ENCODE measurements at places on chromosomes 6 and 20.
A peak's percentile ranks its signal among the peaks of the same experiment; 100 is the strongest.

GRCh38 chr6:5624256-5624655 is 362.9 kb downstream of the FARS2 start:
- DNase-seq: no peak

DNA sequence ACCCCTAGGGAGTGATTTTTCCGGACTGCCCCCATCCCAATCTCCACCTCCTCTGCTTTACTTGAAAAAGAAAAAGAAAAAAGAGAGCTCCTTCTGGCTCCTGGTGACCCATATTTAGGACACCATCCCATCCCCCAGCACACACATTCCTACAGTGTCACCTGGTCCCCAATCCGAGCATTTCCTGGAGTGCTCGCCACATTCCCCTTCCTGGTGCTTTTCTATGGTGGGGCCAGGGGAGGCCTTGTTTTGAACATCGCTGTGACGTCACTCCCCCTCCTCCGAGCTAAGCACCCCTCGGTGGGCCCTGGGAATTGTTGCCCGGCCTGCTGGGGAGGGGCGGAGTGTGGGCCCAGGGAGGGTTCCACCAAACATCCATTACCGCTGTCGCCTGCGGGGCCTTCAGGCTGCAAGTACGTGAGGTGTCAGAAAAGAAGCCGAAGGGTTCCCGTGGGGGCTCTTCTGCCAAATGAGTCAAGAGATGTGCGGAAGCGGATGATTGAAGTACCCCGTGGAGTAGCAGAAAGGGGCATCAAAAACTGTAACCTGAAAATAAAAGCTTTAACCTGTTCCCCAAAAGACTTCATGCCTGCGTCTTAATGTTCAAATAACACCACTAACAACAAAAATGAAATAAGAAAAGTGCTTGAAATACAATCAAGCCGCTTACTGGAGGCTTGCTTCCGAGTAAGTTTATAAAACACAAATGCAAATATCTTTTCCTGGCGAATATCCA is 2.8 kb upstream of the FOXC1 start:
- DNase-seq: no peak

DNA sequence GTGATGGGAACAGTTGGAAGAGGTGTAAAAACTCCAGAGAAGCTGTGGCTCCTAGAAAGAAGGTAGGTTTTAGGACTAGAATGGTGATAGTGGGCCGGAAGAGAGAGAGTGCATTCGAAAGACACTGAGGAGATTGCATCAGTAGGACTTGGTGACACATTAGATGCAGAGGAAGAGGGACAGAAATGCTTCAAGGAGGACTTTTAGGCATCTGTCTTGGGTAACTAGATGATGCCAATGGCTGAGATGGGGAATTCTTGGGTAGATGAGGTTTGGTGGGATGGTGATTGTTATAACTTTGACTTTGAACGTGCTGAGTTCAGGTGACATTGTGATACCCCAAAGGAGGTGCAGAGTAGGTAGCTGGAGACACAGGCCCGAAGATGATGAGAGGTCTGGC is 196.5 kb downstream of the GMPR start:
- no peak for DNase-seq

GRCh38 chr6:90109141-90109540 is 187.5 kb downstream of the BACH2 start:
- no peak for DNase-seq

DNA sequence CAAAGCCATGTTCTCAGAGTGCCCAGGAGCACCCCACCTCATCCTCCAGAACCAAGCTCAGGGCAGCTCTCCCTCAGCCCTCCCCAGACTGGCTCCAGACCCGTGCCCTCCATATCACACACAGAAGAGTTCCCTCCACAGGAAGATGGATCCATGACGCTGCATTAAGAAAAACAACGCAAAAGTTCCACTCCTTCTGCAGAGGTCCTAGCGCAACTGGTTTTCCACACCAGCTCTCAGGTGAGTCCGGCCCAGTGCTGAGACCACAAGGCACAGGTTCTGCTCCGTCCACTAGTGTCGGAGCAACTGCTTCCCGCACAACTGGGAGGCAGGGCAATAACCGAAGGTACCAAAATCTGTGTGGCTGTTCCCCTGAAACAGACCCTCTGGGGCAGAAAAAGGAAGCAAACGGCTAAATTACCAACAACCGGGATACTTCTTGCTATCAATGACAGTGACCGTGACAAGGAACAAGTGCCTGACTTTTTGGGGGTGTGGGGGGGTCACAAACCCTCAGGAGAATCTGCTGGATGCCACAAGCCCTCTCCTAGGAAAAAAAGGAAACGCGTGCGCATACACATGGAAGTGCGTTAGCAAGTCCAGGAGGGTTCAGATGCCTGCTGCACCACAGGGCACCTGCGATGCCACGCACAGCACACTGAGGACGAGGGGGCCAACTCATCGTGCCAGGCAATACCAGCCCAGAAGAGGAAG is 49.2 kb downstream of the MYH7B start:
- DNase-seq: no peak

DNA sequence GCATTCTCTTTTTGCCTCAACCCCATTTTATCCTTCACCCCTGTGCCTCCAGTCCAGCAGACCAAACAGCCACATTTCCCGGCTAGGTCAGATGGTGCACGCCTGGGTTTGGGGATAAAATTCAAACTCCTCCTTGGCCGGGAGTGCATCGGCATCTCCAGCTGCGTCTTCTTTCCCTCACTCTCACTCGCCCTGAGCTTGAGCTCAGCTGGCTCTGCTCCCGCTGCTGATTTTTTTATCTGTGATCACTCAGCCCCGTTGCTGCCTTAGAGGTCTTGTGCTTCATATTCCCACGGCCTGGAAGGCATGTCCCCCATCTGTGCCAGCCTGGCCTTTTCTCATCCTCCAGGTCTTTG is 6.8 kb upstream of the EZR start:
- DNase-seq: no peak

GRCh38 chr6:157139054-157139708 is 184.1 kb downstream of the TMEM242 start:
- no peak for DNase-seq

DNA sequence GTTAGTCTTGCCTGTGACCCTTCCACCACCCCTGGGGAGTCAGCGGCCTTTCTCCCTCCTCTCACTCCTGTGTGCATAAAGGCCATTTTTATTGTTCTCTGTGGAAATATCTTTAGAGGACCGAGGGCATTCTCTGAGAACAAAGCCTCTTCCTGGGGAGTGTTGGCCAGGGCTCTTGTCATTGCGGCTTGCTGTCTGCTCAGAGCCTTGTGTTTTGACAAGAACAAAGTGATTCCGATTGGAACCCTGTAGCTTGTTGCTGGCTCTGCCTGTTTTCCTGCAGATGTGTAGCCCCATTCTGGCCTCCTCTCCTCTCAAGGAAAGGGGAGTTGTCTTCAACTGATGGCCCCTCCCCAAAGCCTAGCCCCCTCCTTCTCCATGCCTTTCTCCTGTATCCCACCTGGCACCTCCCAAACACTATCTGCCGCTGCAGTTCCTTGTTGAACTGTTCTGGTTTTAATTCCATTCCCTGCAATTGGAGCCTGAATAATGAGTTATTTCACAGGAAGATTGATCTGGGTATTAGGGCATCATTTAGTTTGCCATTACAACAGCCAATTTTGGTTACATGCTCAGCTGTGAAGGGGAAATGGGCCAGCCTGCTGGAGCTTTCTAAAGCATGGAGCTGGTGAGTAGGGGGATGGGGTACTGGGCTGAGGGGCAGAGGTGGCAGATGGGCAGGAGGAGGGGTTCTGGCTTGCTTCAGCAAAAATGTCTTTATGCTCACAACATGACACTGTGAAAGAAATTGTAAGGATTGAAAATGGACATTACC is 252.5 kb downstream of the LRFN2 start:
- DNase-seq: no peak

DNA sequence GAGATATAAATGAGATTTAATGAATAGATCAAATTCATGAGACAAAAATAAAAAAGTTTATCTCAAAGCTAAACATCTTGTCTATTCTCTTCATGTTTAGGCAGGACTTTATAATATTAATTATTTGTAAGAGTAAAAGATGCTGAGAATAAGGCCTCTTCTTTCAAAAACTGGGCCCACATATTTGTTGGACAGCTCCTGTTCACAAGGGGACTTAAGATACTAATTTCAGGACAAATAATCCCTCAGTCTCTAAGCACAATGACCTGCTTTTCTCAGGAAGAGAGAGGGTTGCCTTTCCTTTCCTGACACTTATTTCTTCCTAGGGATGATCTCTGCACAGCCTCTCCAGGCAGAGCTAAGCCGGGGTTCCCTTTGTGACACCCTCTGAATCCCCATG is 43.3 kb downstream of the NOX3 start:
- DNase-seq: no peak

DNA sequence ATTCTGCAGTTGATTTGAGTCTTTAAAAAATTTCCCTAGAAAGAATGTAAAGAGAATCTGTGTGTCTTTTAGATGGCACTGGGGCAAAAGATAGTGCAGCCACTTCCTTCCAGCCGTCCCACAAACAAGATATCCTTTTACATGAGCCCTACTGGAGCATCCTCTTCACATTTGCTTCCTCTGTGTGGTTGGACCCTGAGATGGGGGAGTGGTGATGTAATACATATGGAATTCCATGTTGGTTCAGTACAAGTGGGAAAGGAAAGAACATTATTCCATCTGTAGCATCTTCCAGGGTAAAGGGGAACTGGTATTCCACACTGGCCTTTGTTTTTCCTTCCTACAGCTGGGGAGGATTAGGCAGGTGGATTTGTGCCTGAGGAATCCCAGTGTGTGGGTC is 78.9 kb upstream of the ISM1 start:
- no peak for DNase-seq

DNA sequence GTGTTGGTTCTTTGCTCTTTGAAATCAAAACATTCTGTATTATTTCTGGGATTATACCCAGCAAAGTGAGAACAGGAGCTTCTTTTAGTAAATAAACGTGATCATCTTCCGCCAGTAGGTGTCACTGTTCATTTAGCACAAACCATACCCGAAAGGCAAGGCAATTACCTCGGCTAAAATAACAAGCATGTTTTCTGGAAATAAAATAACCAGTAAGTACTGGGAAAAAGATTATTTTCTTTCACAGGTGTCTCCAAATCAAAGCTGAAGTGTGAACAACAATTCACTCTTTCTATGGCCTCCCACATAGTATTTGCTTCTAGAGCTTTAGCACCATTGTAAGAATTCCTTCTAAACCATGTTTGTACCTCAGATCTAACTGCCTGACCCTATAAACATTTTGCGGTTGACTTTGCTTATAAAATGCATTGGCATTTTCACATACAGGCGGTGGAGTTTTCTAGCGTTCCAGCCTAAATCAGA is 144.6 kb upstream of the AGPAT4 start:
- peak; percentile 60 for DNase-seq

DNA sequence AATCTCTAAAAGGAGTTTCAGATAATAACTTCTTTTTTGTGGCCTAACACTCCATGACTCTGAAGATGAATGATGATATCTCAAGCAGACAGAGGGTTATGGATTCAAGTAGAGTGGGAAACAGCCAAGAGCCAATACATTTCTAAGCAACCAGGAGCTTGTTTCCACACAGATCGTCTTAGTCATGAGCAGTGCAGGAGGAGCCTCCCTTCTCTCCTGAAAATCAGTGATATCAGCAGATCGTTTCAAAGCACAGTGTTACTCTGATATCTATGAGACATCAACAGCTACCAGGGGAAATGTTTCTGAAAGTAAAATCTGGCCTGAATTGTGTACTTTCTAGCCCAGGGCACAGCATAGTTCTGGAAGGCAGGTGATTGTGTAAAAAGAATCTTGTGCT is 11.5 kb downstream of the ADGRG6 start:
- DNase-seq: peak; percentile 69

GRCh38 chr20:12849225-12849910 is 159.4 kb upstream of the SPTLC3 start:
- DNase-seq: no peak

DNA sequence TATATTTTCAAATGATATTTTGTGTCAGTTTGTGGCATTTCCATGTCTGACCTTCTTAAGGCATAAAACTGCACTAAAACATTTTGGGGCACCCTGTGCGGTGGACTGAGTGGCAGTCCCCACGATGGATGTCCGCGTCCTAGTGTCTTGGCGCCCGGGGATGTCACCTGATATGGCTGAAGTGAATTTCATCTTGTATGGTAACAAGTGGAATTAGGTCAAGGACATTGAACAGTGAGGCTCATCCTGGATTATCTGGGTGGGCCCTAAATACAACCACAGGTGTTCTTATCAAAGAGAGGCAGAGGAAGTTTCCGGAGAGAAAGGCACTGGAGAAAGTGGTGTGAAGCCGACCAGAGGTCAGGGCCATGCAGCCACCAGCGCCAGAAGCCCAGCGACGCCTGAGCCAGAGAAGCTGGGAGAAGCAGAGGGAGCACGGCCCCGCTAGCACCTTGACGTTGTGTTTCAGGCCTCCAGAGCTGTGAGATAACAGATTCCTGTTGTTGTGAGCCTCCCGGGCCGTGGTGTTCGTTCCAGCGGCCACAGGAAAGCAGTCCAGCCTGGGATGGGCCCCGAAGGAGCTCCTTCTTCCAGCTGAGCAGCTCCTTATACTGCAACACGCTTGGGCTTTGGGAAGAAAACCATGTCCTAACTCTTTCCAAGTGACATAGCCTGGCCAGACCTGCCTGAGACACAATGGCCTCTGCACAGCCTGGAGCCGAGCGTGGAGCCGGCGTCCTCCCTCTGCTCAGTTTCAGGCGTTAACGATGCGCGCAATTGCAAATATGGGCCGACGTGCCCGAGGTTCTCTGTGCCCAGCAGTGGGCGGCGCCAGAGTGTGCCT is 22.5 kb downstream of the THBS2 start:
- no peak for DNase-seq

GRCh38 chr20:19970256-19970765 is 46.9 kb upstream of the NAA20 start:
- DNase-seq: no peak

- no peak for DNase-seq
Observed at GRCh38 chr6:85516168-85516567, 66.3 kb downstream of the NT5E start.

DNA sequence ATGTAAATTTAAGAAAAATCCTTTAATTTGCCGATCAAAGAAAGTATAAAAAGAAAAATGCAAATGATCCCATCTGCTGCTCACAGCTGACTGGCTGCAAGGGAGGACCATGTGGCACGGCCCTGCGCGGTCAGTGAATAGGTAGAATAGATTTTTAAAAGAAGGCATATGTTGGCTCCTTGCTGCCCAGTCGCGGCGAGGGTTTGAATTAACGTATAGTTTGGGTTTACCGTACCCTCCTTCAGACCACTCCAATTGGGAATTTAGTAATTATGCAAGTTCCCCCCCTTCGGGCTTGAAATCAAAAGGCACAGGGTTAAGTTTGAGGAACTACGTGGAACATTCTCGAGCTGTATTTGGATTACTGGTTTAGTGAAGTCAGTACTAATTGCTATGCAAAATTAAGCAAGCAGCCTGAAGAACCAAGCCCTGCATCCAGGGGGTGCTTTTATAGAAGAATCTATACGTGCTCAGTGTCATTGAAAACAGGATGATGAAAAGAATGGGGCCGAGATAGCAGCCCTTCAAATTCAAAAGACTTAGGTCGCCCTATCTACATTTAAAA is 1.1 kb upstream of the BEND3 start:
- DNase-seq: no peak

DNA sequence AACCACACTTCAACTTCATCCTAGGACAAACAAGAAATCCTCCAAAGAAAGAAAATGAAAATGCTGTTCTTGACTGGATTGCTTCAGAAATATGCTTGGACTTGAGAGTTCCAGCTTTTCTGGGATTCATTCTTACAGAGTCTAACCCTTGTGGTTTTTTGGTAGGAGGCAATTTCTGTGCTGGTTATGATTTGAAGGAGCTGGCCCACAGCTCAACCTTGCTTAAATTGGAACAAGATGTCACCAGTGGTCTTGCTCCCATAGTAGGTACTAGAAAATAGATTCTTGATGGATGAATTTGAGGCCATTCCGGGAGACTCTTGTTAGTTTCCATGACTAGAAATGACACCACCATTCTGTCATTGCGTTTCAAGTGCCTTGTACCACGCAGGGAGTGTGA is 54.3 kb upstream of the BMP6 start:
- no peak for DNase-seq
